ENCODE measurements at places on chromosomes 12 and 14.

GRCh38 chr14:85178864-85179263 is 351.1 kb upstream of the FLRT2 start:
- no peaks in the 10 kb centered on the region for H3K36me3 ChIP-seq
- no peak overlapping the region for H3K4me3 ChIP-seq
- DNase-seq, result no peak

DNA sequence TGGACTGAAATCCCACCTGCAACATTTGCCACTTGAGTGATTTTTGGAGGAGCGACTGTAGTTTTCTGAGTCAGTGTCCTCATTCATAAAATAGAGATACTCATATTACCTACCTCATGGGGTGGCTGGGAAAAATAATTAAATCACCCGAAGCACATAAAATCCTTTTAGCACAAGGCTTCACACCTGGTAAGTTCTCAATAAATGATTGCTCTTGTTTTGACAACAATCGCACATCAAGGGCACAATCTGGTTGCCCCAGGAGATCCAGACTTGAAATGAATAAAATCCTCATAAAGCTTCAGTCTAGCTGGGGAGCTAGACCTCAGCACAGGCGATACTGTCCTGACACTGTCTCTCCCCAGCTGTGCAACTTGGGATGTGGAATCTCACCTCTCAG is 76.0 kb upstream of the CCDC60 start:
- no peaks in the 10 kb centered on the region for H3K27me3 ChIP-seq
- no peak for DNase-seq
- no peaks in the 10 kb centered on the region for H3K36me3 ChIP-seq
- no peak overlapping the region for H3K27ac ChIP-seq
- no peak overlapping the region for H3K4me3 ChIP-seq
- peaks cover 6% of the 10 kb centered on the region for H3K4me1 ChIP-seq

- no peak overlapping the region for H3K4me3 ChIP-seq
Measured at GRCh38 chr12:61524851-61525250, 735.4 kb upstream of the USP15 start.

DNA sequence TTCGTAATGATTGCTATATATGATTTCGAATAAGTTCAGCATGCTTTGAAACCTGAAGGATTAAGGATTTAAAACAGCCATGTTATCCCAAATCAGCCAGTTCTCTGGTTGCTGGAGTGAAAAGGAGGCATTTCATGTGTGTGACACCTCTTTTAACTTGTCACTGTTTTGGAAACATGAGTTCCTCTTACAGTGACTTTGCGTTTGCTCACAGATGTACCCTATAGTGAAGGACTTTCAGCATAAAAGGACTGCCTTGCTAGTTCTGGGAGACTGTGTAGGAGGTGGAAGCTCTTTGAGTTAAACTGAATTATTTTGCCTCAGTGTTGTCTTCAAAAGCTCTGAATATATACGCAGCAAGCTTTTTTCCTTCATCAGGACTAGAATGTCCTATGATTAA is 7.6 kb downstream of the RNASE11 start:
- H3K4me1 ChIP-seq, result no peaks in the 10 kb centered on the region
- no peak for DNase-seq
- H3K36me3 ChIP-seq, result no peaks in the 10 kb centered on the region
- H3K4me3 ChIP-seq, result no peak overlapping the region
- peaks cover 15% of the 10 kb centered on the region for H3K27me3 ChIP-seq

- H3K4me3 ChIP-seq, result no peak overlapping the region
- no peak for DNase-seq
- H3K27ac ChIP-seq, result no peak overlapping the region
- no peaks in the 10 kb centered on the region for H3K4me1 ChIP-seq
Measured at GRCh38 chr12:90729736-90730135, 225.2 kb downstream of the CCER1 start.

DNA sequence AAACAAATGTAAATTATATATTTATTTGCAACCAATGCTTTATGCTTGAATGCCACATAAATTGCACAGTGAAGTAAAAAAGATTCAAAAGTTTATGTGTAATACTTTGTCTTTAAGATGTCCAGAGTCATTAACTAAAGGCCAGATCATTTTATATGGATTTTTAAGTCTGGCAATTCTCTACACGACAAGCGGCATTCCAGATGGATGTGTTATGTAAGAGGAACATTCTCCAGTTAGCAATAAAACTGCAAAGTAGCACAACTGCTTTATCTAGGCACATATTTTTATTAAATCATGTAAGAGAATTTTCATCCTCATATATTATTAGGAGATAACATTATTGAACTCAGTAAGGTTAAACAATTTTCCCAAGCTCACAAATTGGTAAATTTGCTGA is 1717.7 kb upstream of the SEL1L start:
- H3K36me3 ChIP-seq, result no peaks in the 10 kb centered on the region
- no peaks in the 10 kb centered on the region for H3K4me1 ChIP-seq
- no peak overlapping the region for H3K4me3 ChIP-seq
- no peak overlapping the region for H3K27ac ChIP-seq

DNA sequence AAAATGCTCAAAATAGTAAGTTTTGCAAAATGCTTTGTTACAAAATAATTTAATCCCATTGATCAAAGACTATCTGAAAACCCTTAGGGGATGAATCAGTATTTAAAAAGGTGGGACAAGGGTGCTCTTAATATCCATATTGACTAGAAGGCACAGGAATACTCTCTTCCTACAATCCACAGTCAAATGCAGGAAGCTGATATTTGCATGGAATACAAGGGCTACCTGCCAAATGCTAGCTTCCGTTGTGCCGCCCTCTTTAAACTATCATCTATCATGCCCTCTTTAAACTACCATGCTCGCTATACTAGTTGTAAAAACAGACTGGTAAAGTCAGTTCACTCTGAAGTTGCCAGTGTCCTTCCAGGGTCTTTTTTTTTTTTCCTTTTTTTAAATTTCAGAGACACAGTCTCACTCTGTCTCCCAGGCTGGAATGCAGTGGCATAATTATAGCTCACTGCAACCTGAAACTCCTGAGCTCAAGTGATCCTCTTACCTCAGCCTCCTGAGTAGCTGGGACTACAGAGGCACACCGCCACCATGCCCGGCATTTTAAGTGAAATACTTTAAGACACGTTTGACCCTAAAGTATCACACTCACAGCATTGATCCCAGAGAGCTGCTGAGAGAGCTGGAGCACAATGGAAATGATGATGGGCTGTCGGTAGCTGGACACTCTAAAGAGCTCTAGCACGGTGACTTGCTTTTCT is 6.7 kb downstream of the SLC2A3 start:
- H3K4me3 ChIP-seq, result peak overlapping the region; percentile 35
- peaks cover 35% of the 10 kb centered on the region for H3K36me3 ChIP-seq
- H3K27ac ChIP-seq, result no peak overlapping the region
- H3K27me3 ChIP-seq, result no peaks in the 10 kb centered on the region
- peaks cover 42% of the 10 kb centered on the region for H3K4me1 ChIP-seq

GRCh38 chr12:82517027-82517426 is 158.7 kb downstream of the METTL25 start:
- H3K36me3 ChIP-seq, result no peaks in the 10 kb centered on the region
- H3K4me1 ChIP-seq, result no peaks in the 10 kb centered on the region

DNA sequence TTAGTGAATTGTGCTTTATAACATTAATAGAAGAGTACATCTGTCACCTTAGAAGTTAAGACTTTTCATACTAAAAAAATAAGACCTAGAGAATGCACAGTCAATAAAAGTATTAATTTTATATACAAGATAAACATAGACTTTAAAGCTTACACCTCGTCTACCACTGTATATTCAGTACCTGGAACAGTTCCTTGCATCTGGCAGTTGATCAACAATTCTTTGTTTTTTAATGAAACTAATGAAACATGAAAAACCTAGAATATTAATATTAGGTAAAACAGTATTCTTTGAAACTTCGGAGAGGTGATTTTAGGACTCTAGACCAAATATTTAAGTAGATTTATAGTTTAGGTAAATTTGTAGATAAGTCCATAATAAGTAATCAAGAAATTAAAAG is 4.3 kb downstream of the GOLT1B start:
- no peak for DNase-seq
- H3K27ac ChIP-seq, result no peak overlapping the region
- no peaks in the 10 kb centered on the region for H3K27me3 ChIP-seq
- H3K4me1 ChIP-seq, result peaks cover 50% of the 10 kb centered on the region
- H3K36me3 ChIP-seq, result peaks cover 43% of the 10 kb centered on the region
- H3K4me3 ChIP-seq, result no peak overlapping the region

GRCh38 chr12:26629864-26630263 is 203.1 kb downstream of the ITPR2 start:
- no peak overlapping the region for H3K27ac ChIP-seq
- H3K36me3 ChIP-seq, result peaks cover 32% of the 10 kb centered on the region
- peaks cover 13% of the 10 kb centered on the region for H3K4me1 ChIP-seq
- no peak for DNase-seq
- H3K4me3 ChIP-seq, result no peak overlapping the region

DNA sequence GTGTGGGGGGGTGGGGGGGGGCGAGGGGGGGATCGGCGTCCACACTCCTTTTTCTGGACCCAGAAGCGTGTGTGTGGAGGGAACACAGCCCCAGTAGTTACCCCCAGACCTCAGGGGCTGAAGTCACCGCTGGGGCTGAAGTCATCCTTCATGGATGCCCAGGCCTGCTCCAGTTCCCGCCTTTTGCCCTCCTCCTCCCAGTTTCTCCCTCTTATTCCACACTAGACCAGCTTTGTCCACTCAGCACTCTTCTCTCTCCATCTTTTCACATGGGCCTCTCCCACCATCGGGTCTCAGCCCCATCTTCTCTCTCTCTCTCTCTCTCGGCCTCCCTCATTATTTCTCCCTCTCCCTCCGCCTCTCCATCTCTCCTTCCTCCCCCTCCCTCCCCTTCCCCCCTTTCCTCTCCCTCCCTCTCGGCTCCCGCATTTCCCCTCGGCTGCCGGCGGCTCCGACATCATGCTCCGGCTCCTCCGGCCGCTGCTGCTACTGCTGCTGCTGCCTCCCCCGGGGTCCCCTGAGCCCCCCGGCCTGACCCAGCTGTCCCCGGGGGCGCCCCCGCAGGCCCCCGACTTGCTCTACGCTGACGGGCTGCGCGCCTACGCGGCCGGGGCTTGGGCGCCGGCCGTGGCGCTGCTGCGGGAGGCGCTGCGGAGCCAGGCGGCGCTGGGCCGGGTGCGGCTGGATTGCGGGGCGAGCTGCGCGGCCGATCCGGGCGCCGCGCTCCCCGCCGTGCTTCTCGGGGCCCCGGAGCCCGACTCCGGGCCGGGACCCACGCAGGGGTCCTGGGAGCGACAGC is at the start of gene P3H3:
Gene P3H3 (plus strand): TSS at position 426 of the 799 bp plus-strand sequence. CDS start 34 bp downstream, at position 460.
- no peaks in the 10 kb centered on the region for H3K36me3 ChIP-seq
- H3K27ac ChIP-seq, result peak within 1 kb of the TSS; percentile 80
- peaks cover 20% of the 10 kb centered on the region for H3K4me1 ChIP-seq
- H3K27me3 ChIP-seq, result peaks cover 46% of the 10 kb centered on the region
- peak within 1 kb of the TSS; percentile 85 for H3K4me3 ChIP-seq

GRCh38 chr12:51442324-51442723 is 17.7 kb downstream of the SLC4A8 start:
- H3K36me3 ChIP-seq, result no peaks in the 10 kb centered on the region
- H3K27me3 ChIP-seq, result peaks cover 4% of the 10 kb centered on the region
- H3K4me3 ChIP-seq, result no peak overlapping the region
- peaks cover 32% of the 10 kb centered on the region for H3K4me1 ChIP-seq
- H3K27ac ChIP-seq, result no peak overlapping the region

DNA sequence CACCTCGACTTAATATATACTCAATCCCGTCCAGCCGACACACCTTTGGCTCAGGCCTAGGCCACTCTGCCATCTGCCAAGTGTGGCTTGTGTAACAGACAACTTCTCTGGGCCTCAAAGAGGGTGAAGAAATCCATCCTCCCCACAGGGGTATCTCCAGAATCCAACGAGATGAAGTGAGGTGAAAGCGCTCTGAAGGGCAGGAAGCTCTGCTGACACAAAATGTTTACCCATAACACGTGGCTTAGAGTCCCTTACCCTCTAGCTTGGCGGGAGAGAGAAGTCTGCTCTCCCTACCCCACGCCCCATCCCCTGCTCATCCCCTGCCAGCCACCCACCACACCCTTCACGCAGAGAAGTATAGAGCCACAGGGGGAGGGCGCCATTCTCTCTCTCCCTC is 13.0 kb downstream of the ZBTB39 start:
- H3K27me3 ChIP-seq, result peaks cover 5% of the 10 kb centered on the region
- DNase-seq, result no peak
